ENCODE measurements at places on chromosomes 3 and 15.

- no peak for DNase-seq
Measured at GRCh38 chr3:194690501-194691372, 5.1 kb downstream of the FAM43A start.

DNA sequence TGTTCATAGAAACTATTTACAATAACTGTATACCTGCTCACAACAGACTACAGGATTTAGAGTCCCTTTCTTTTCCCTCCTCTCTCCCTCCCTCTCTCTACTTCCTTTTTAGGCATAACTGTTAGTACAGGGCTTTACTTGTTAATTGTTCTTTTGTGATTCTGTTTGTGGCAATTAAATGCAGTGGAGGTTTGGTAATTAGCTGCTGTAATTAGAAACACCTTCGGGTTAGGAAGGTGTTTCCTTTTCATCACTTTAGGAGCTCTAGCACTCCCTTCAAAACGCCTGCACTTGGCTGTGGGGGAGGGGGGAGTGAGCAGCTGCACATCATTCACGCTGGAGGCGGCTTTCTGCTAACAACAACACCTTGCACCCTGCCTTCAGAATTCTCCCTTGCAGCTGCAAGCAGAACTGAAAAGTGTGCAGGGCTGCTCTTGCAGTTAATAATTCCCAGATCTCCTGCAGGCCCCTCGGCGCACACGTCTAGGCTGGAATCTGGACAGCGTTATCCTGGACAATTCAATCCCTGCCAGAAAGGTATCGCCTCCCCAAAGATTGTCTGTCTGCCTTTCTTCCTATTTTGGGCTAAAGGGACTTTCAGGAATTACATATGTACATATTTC is 242.6 kb upstream of the RGMA start:
- DNase-seq: no peak

DNA sequence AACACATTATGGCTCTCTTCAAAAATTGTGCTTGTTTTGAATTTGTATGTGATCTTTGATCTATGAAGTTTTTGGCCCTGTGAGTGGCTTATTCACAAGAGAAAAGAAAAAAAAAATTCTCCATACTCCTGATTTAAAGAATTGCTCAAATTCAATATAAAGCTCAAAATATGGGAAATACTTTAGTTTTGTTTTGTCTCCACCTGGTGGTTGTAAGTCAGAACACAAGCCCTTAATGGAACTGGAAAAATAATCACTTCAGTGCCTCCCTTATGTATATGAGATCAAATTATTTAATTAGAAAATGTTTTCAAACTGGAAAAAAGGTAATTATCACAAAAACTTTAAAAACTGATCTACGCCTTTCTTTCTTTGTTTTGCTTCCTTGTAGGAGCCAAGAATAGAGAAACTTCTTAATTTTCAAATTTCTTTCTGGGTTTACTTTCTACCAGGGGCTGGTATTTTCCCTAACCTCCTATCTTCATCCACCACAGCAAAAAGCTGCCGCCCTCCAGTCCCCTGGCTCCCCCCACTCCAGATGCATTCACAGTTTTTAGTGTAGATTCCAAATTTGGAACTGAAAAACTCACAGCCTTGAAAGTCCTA is 50.6 kb downstream of the SERP1 start:
- no peak for DNase-seq

DNA sequence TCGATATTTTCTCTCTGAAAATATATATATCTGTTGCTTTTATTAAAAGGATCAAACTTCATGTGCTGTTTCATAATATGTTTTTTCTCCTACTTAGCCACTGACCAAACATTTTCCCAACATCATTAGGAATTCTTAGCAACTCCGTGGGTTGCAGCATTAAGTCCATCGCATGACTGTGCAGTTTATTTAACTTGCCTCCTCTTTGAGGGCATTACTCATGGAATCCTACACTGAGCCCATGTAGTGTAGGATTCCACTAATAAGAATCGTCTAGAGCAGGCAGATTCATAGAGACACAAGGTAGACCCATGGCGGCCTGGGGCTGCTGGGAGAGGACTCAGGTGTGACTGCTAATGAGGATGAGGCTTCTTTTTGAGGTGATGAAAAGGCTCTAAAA is 49.3 kb downstream of the CMTM6 start:
- no peak for DNase-seq

All from GM19239 (cell line).